Activated T-helper 1 cell treated with Interleukin-2 at 50 U/mL for 16 hours (primary cell): ENCODE measurements at places on chromosomes 13 and 19.

GRCh38 chr13:113843864-113844556 lies 19.9 kb downstream of the GAS6 start:
- no peak for DNase-seq

GRCh38 chr13:36817996-36818803 lies 822 bp upstream of the RFXAP start:
- DNase-seq: no peak

- no peak for DNase-seq
These were observed 17.9 kb downstream of the VSTM1 start for GRCh38 chr19:54045771-54046170.

DNA sequence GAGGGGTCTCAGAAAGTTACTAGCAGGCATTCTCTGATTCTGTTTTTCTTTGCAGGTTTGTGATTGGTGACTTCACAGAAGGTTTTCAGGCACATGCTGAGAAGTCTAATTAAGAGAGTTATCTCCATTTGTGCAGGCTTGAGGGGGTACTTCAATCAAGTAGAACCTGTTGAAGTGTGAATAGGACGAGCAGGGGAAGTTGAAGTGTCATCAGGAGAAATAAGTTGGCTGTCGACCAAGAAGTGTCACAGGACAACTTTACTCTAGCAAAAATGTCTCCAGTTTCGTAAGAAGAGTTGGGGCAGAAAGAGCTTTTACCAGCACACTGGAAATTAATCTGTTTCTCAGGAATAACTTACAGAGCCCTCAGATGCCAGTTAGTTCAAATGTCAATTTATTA lies 576.5 kb upstream of the SLITRK5 start:
- DNase-seq: no peak

GRCh38 chr13:57653229-57653989 lies 21.9 kb downstream of the PCDH17 start:
- no peak for DNase-seq

DNA sequence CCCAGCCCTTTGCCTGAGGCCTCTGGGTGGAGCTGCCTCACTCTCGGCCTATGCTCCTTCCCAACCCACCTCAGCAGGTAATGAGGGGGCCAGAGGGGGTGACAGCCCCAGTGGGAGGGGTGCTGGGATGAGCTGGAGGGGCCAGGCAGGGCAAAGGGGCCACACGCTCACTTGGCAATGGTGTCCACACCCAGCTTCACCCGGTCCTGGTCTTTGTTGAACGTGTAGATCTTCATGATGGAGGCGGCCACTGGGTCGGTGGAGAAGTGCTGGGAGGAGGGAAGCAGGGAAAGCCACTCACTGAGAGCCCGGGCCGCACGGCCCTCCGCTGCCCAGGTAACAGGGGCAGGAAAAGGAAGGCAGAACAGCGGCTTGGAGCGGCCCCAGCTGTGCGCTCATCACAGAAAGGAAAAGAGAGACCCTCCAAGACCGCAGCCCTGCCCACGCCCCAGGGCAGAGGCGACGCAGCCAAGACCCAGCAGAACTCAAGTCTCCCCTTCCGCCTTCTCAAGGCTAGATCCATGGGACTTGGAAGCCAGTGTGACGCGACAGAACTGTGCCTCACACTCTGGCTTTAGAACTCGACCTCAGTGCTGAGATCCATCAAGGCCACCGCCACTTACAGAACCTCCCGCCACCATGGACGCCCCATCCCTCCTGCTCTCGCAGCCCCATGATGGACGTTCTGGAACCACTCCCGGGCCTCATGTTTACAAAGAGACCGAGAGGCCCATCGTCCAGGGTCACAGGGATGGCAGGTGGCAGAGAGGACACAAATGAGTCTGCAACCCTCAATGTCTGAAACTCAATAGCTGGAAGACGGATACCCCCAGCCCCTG lies 9.2 kb downstream of the UBXN6 start:
- DNase-seq: no peak

DNA sequence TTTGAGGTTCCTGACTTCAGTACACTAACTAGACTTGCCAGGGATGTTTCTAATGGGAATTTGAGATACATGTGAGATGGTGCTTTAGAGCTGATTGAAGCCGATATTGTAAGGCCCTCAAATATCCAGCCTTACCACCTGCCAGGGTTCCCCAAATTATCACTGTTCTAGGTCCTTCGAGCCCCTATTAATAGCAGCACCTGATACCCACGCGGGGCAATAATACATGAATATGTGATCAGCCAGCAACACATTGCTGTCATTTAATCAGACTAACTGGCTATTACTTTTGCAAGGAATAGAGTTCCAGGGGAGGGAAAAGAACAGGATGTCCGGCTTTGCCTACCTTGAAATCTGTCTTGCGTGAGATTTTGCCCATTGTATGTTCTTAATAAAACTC lies 5.1 kb downstream of the RGCC start:
- DNase-seq: no peak
